ENCODE measurements at places on chromosomes 3 and 15.

DNA sequence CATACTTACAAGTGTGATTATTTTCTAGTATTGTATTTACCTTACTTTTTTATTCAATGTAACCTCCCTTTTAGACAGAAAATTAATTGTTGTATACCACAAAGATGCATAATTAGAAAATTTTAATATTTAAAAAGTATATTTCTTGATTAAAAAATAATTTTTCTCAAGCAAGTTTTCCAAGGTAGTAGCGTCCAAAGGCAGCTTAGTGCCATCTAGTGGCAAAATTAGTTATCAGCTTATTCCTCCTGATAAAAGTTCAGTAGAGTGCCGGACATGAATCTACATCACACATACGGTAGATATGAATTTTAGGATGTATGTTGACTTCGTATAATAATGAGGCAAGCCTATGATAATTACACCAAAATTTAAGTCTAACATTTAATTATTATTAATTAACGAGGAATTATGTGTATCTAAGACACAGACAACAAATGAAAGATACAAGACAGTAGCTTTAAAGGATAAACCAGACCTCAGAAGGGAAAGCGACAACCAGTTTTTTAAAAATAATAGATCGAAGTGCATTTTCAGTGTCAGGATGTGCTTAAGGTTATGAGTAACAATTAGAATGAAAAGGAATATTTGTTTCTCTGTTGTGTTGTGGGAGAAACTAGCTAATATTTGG, 405.9 kb downstream of the ROBO1 start:
- DNase-seq, result peak; percentile 27

- DNase-seq, result no peak
These were observed 39.1 kb upstream of the GATM start for GRCh38 chr15:45417303-45417950.

GRCh38 chr3:43704697-43705096, 14.0 kb downstream of the ABHD5 start:
- DNase-seq, result no peak

GRCh38 chr3:123453675-123454074, 4.8 kb upstream of the ADCY5 start:
- no peak for DNase-seq

- no peak for DNase-seq
These were observed 5.7 kb downstream of the CISH start for GRCh38 chr3:50605901-50606326.

DNA sequence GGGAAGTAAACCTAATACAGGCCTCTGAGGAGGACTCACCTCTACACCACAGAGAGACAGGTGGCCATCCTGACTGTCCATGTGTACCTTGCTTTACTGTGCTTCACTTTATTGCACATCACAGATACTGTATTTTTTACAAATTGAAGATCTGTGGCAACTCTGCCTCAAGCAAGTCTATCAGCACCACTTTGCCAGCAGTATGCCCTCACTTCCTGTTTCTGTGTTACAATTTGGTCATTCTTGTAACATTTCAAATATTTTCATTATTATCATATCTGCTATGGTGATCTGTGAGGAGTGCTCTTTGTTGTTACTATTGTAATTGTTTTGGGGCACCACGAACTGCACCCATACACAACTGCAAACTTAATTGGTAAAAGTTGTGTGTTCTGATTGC, 78.0 kb downstream of the BBX start:
- no peak for DNase-seq

- DNase-seq, result peak; percentile 5
These were observed 17.6 kb upstream of the LINGO1 start for GRCh38 chr15:77650265-77650664.

DNA sequence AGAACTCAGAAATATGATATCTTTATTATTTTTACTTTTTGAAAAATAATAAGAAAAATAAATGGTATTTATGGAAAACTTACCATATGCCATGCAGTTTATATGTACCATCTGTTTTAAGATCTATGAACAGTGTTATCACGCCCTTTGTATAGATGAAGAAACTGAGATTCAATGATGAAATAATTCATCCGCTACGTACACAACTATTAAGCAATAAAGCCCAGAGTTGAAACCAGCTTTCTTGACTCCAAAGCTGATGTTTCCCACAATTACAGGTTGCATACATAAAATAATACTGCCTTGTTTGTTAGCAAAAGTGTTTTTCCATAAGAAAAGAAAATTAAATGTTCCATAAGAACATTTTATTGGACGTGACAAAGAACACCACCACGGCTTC, 67.2 kb upstream of the BCL6 start:
- DNase-seq, result no peak

- peak; percentile 26 for DNase-seq
These were observed 611.5 kb downstream of the AGBL1 start for GRCh38 chr15:86691091-86691663.
